ENCODE measurements at places on chromosomes 6 and 20.

DNA sequence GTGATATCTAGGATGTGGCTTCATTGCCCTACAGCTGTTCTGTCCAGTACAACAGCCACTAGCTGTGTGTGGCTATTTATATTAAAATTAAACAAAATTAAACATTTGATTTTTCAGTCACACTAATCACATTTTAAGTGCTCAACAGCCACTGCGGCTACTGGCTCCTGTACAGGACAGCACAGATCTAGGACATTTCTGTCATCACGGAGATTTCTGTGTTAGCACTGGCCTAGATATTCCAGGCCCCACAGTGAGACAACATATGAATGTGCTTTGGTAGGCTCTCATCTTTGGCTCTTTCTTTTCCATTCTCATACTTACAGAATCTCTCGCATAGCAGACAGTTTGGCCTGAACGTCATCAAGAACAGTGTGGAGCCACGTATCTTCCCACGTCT, 48.4 kb upstream of the ZBTB24 start:
- DNase-seq = no peak

DNA sequence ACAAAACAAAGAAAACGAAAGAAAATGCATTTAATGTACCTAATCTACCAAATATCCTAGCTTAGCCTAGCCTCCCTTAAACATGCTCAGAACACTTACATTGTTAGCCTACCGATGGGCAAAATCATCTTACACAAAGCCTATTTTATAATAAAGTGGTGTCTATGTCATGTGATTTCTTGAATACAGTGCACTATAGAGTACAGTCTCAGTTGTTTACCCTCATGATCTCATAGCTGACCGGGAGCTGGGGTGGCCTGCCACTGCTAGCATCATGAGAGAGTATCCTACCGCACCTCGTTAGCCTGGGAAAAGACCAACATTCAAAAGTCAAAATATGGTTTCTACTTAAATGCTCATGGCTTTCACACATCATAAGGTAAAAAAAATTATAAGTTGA, 16.6 kb downstream of the GCNT2 start:
- DNase-seq = no peak

GRCh38 chr6:148934961-148935360, 188.1 kb downstream of the UST start:
- no peak for DNase-seq

DNA sequence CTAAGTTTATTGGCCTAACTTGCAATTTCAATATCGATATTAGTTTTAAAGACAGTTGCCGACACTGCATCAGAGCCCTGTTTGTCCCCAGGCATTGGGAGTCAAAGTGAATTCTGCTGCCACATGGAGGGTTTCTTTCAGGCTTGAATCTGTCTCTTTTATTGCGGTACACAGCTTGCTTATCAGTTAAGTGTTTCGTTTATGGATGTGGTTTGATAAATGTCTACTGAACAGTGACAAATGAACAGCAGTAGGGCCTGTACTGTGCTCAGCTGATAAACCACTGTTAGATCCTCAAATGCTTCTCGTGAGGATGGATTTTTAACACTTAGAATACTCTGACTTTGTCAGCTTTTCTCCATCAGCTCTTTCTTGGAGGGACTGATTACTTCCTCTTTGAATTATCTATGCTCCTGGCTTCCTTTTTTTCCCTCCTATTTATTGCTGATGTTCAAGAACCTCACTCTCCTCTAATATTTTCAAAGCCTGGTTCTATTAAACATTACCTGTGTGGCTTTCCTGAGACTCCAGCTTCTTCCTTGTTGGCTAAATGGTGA, 240.8 kb downstream of the PLCB1 start:
- DNase-seq = no peak

DNA sequence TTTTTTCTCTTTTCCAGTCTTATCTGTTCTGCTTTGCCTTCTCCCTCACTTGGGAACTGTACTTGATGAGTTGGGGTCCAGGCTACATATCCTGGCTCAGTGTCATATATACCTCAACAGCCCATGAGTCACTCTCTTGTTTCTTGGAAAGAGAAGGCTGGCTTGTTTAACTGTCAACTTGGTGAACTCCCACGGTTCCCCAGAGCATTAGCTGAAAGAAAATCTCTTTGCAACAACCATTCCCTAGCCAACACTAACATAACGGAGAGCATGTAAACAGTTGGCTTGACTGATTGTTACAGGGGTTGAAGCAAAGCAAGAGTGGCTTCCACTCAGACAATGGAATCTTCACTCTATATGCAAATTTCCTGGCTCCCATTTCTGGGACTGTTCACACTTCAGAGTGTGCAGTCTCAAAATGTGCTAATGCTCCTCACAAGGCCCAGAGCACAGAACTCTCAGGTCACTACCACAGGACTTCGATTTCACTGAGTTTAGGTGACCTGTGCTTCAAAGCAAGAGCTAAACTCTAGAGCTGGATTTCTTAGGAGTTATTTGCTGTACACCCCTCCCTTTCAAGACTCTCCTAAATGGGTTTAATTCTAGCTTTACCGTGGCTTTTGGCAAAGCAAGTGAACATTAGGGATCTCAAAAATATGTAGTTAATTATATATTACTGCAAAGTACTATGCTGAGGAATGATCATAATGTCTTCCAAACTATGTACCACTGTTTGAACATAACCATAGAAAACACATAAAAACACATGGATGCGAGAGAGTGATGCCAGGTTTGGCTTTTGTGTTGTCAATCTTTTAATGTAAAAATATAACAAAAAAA, 609.8 kb downstream of the RFPL4B start:
- DNase-seq = peak; percentile 94

DNA sequence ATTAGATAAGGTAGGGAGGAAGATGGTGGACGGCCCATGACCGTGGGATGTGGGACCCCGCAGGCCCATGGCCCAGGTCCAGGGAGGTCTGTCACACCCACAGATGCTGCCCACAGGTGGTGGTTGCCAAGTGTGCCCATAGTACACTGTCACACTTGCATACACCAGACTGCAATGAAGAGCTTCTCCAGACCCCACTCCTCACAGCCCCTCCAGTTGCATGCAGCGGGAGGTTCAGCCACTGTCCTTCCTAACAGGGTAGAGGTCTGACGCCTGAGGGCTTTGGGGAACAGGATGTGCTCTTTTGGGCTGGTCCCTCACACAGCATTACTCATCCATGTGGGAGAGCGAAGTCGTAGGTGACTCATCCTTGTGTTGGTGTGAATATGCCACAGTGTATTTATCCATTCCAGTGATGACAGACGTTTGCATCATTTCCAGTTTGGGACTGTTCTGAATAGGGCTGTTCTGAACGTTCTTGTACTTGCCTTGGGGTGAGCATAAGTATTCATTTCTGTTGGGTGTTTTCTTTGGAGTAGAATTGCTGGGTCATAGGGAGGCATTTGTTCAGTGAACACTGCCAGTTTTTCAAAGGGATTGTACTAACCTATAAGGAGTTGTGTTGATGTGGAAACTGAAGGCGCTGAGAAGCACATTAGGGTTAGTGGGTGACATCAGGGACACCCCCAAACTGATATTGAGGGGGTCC, 10.1 kb upstream of the PYGB start:
- DNase-seq = peak; percentile 99

- no peak for DNase-seq
Measured at GRCh38 chr6:151109869-151110575, 129.7 kb upstream of the AKAP12 start.

- DNase-seq = peak; percentile 53
Measured at GRCh38 chr6:170456886-170457698, 96.0 kb downstream of the PSMB1 start.

DNA sequence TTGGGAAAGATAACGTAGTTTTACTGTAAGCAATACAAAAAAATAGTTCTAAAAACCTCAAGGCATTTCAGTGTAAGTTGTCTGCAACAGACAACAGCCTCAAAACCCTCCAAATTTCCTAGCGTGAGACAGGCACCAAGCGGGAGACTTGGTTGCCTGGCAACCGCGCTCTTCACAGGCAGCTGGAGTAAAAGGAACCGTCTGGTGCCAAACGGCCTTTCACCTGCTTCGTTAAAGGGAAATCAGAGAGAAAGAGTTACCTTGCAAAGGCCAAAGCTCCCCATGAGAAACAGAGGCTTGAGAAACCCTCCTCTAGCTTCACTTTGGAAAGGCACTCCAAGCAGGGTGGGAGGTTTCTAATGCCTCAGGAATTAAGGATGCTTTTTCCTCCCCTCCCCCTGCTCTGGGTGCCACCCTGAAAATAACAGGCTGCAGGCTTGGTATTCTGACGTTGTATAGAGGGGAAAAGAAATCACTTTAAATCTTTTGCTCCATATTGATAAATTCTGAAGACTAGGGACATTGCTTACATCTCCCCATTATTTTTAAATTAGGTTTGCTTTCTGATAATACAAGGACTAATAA, 129.7 kb upstream of the UFL1 start:
- DNase-seq = no peak

GRCh38 chr6:155440398-155441111, 15.1 kb downstream of the NOX3 start:
- DNase-seq = no peak

DNA sequence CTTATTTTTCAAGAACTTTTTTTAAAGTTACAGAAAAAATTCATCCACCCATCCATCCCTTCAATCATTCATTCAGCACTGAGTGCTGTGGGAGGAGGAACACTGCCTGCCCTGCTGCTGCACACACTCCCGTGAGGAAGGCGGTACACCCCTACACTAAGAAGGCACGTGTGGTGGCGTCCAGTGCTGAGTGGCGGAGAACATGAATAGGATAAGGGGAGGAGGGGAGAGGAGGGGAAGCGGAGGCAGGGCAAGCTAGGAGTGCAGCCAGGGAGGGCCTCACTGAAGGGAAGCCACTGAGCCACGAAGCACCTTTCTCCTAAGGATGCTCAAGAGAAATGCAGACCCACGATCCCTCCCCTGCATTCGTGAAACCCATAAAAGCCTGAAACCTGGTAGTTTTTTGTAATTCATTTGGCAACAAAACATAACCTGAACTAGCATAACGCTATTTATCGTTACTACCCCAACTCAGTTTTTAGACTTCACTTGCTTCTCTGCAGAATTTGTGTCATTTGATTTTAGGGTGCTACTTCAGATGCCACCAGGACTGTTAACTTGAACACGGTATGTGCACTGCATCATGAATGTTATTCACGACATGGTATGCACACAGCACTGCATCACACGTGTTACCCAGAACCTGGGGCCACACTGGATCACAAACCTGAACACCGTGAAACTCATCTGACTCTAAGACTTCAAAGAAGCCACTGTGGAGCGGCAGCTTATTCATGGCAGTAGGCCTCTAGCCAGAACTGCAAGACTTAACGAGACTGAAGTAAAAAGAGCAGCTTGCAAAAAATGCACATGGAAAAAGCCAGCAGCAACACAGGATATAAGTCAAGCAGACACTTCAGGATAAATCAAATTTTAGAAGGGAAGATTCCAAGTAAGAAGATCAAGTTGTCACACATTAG, 3.5 kb downstream of the RNASET2 start:
- no peak for DNase-seq

DNA sequence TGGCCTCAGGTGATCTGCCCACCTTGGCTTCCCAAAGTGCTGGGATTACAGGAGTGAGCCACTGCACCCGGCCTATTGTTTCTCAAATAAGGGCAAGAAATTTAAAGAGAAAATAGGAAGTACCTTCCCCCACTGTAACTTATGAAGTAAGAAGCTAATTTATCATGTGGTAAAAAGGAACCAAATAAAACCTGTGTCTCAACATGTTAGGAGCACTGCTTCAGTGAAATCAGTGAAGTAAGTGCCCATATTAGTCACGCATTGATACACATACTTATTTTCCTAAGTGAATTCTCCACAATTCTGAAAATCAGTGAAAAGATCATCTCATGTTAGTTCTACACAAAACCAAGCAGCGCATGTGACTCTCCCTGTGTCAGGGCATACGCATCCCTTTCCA, 14.2 kb upstream of the LPA start:
- no peak for DNase-seq

DNA sequence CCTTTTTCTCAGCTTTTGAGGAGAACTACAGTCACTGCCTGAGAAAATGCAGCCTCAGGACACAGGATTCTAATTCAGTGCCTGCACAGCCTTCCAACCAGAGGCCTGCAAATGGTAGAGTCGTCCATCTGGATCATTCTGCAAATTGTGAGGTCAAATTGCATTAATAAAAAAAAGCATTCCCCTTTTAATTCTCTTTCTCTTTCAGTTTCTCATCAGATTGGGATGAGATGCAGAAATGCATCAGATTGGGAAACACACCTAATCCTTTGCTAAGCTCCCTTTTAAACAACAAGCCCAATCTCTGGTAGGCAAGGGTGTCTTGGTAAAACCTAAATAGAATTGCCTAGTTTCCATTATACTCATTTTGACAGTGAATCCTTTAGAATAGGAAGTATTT, 838.8 kb downstream of the MAFB start:
- DNase-seq = peak; percentile 33

- no peak for DNase-seq
Measured at GRCh38 chr20:5928836-5929715, 21.3 kb downstream of the TRMT6 start.

GRCh38 chr6:109304284-109305015, 77.8 kb downstream of the CD164 start:
- DNase-seq = no peak

DNA sequence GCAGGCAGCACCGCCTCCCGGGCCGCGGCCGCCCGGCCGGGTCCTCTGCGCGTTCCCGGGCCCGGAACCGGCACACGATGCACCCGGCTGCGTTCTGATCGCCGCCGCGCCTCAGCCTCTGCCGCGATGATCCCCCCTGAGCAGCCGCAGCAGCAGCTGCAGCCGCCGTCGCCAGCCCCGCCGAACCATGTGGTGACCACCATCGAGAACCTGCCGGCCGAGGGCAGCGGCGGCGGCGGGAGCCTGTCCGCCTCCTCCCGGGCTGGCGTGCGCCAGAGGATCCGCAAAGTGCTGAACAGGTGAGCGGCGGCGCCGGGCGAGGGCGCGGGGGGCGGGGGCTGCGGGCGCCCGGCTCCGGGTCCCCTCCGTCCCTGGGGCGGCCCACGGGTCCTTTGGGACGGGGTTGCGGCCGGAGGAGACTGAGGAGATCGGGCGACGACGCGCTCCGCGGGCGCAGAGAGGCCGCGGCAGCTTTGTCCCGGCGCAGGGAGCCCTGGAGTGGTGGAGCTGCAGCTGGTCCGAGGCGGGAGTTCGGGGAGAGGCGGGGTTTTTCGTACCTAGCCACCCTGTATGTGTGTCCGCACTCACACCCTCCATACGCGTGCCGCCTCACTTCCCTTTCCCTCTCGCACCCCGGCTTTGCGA, 659 bp downstream of the SLC35F1 start:
- DNase-seq = no peak

- DNase-seq = no peak
Measured at GRCh38 chr20:41072915-41073314, 44.3 kb downstream of the TOP1 start.

Data from choroid plexus epithelial cell (primary cell).